ENCODE measurements at places on chromosomes 7 and 10.

DNA sequence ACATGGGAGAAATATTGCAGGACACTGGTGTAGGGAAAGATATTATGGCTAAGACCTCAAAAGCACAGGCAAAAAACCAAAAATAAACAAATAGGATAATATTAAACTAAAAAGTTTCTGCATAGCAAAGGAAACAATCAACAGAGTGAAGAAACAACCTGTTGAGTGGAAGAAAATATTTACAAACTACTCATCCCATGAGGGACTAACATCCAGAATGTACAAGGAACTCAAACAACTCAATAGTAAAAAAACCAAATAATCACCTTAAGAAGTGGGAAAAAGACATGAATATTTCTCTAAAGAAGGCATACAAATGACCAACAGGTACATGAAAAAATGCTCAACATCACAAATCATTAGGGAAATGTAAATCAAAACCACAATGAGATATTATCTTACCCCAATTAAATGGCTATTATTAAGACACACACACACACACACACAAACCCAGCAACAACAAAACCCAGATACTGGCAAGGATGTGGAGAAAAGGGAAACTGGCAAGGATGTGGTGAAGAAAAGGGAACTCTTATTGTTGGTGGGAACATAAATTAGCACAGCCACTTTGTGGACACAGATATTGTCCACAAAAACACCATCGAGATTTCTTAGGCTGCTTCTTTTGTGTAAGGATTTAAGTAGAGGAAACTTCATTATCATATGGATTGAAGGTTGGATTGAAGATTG is 9.8 kb upstream of the RAB18 start:
- no peak for DNase-seq

- DNase-seq = peak; percentile 41
These were observed 120.7 kb downstream of the TES start for GRCh38 chr7:116331020-116331419.

- no peak for DNase-seq
These were observed 26.6 kb upstream of the SNX10 start for GRCh38 chr7:26265065-26265464.

DNA sequence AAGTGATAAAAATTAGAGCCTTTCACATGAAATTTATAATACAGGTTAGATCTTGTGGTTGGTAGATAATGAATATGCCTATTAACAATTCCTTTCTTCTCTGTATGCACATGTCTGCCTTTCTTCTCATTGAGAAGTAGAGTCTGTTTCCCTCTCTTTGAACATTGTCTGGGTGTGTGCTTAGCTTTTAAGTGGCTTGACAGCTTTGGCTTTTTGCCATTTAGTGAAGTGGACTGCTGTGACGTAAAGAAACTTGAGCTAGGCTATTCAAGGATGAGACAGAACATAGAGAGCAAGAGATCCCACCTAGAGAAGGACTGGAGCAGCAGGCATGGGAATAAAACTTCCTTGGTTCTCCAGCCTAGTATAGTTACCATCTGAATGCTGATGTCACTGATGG is 996.7 kb upstream of the CELF2 start:
- no peak for DNase-seq

GRCh38 chr10:70912556-70912955 is 24.2 kb upstream of the PCBD1 start:
- no peak for DNase-seq

- DNase-seq = no peak
These were observed 207.0 kb downstream of the SUGCT start for GRCh38 chr7:40341836-40342235.

GRCh38 chr7:41333511-41333910 is 369.4 kb downstream of the INHBA start:
- DNase-seq = peak; percentile 86

DNA sequence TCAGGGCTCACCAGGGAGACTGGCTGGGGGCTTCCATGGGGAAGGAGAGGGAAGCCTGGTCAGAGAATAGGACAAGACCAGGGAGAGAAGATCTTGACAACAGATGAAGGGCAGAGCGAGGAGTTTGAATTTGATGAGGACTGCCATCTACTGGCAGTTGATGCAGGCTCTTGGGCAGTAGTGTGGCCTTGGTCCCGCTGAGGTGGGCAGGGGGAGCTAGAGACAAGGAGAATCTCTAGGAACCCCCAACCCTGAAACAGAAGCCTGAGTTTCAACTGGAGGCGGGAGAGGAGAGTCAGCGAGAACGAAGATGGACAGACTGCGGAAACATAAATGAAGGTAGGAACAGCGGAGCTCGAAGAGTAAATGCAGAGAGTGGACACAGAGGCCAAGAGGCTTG is 81.0 kb downstream of the PPP1R3C start:
- DNase-seq = peak; percentile 42

DNA sequence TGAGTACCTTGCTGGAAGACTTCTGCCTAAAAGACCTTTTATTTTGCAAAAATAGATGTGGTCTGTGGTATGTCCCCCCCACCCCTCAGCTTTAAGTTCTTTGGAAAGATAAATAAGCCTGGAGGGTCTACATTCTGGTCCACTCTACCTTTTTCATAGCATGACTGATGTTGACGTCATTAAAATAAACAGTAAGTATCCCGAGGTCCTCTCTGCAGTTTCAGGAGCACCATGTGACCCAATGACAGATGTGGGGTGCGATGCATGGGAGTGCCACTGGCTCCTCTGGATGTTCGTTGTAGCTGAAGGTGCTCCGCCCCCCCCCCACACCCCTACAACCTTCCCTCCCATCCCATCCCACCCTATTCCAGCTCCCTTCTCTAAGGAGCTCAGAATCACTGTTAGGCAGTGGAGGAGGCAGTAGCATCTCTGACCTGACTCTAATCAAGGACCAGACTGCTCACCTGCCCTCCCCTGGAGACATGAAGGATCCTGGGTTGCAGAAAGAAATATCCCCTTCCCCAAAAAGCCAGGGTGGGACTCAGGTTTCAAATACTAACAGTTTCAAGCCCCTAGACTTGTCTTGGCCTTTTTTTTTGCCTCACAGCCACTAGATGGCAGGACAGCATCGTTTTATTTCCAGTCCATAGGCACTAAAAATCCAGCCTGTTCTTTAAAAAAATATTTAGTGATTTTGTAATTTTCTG is 25.1 kb downstream of the CASP7 start:
- DNase-seq = peak; percentile 58

- DNase-seq = no peak
These were observed 23.9 kb downstream of the ITGA8 start for GRCh38 chr10:15695852-15696251.

GRCh38 chr7:1552200-1552599 is 3.8 kb downstream of the TMEM184A start:
- no peak for DNase-seq

DNA sequence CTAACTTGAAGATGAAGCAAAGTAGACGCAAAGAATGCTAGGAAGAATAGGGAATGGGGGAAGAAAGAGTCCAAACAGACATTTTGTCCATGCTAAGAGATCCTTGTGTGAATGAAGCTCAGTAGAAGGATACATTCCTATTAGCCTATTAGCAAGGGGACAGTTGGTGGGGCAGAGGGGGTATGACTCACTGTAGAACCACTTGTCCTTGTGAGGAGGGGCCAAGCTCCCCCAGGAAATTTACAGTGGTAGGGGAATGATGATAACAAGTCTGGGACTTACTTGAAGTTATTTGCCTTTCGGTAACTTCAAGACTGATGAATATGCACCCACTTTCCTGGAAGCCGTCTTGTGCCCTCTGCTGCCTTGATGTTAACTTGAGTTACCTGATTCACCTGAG is 17.2 kb upstream of the SYPL1 start:
- DNase-seq = peak; percentile 18

- DNase-seq = no peak
These were observed 57.9 kb upstream of the FZD8 start for GRCh38 chr10:35699848-35700486.

- peak; percentile 58 for DNase-seq
These were observed 10.1 kb downstream of the AVPI1 start for GRCh38 chr10:97676770-97677581.

DNA sequence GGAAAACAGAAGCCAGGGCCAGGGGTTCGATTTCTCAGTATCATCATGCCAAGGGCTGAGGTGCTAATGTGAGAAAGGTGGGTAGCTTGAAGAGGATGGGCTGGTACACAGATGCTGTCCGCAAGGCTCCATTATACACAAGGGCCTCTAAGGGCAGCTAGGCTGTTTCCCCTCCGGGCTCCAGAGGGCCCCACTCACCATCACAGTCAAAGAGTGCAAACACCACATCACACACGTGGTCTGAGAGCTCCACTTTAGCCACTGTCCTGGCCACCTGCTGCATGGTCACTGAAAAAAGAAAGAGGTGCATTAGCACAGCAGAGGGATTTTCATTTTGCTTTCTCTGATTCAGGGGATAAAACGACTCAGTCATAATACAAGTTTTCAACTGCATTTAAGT is 20.9 kb upstream of the DNAJB12 start:
- no peak for DNase-seq

DNA sequence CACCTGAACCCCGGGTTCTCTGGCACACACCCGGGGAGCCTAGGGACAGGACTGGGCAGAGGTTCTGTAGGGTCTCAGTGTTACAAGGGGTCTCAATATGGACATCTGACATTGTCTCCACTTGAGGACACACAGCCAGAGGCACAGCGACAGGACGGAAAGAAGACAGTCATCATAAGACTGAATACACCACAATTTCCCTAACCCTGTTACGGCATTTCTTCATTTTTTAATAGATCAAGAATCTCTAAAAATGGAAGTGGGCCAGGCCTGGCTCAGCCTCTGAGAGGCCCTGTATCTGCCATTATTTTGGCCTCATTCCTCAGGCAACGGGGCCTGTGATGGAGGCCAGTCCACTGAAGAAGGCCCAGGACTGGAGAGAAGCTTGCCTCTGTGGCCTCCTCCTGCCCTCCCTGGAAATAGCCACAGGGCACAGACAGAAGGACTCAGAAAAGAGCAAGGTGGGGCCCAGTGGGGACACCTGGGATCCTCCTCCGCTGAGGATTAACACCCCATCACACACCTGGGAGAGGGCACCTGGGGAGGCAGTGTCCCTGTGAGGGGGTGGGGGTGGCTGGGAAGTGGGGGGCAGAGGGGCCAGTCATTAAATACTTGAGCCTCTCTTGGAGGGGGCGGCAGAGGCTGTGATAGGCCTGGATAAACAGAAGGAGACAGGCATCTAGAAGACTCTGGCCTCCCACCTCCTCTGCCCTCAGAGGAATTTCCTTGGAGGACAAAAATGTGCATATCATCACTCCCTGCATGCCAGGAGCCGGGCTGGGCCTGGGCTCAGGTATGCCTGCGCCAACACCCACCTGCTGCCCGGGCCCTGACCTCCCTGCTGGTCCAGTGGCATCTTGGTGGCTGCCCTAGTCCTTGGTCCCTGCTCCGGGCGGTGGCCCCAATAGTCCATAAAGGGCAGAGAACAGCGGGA is 8.0 kb downstream of the SPOCK2 start:
- no peak for DNase-seq

DNA sequence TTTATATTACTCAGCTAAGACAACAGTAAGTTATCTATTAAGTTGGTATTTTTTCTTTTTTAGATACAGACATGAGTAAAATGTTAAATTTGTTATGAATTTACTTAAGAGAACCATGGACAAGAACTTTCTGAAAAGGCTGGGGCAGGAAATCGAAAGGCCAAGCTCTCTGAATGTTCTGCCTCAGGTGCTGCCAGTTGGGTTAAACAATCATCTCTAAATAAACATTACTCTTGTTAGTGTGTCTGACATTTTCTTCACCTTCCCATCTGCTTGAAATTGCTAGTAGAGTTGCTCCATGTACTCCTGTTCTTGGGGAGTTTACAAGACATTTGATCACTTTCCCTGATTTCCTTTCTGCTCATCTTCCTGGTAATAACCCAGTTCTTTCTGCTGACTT is 87.5 kb downstream of the ANKRD7 start:
- DNase-seq = no peak

- DNase-seq = no peak
These were observed 64.3 kb downstream of the INSIG1 start for GRCh38 chr7:155361947-155362346.

- no peak for DNase-seq
These were observed 73.3 kb downstream of the THSD7A start for GRCh38 chr7:11758627-11759111.

DNA sequence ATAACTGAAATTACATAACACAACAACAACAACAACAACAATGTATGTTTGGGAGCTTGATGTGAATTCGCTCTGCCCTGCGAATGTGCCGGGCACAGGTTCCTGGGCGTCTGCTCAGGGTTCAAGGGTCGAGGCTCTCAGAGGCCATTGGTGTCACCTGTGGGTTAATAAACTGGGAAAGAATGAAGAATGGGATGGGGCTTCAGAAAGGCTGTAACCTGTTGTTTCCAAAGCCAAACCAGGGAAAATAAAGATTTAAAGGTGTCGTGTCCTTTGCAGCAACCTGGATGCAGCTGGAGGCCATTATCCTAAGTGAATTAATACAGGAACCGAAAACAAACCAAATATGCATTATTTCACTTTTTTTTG is 17.3 kb upstream of the KLRG2 start:
- DNase-seq = no peak

DNA sequence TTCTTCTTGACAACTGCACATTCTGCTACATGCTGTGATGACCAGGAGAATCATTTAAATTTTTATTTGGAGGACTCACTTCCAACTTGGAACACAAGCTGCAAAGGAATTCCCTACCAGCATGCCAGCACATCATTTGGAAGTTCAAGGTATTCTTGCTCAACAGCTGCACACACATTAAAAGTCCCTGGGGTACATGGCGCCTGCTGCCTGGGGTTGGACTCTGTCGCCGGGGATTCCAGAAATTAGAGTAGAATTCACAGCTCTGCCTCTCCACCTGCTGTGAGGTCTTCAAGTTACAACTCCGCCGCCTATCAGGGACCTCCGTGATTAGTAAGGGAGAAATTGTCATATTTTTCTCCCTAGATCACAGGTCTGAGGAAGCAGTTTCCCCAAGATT is 1.1 kb downstream of the ZNF32 start:
- no peak for DNase-seq

- DNase-seq = peak; percentile 47
These were observed at the start of gene BEND7 for GRCh38 chr10:13528875-13529713. Gene BEND7 (minus strand): TSS chr10:13529014. CDS start chr10:13528533, 481 bp downstream.

GRCh38 chr7:43791665-43792064 is 33.2 kb downstream of the BLVRA start:
- no peak for DNase-seq

DNA sequence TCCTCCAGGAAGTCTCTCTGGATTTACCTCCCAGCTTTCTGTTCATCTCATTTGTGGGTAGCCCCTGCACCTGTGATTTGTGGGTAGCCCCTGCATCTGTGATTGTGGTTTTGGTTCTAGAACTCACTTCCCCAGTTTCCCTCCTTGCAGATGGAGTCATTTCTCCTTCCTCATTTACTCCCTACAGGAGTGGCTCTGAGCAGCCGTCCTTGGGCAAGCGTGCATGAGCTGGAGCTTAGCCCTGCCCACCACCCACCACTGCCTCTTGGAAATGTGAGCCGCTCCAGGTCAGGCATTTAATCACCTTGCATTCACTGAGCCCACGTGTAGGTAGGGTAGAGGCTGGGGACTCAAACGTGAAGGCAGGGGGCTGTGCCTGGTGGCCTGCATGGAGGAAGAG is 8.2 kb downstream of the COL26A1 start:
- no peak for DNase-seq

GRCh38 chr7:128833148-128833945 is 3.1 kb downstream of the FLNC start:
- peak; percentile 80 for DNase-seq
